ENCODE measurements at places on chromosomes 7 and 10. TPM values are rescaled to one million over a fixed set of nuclear protein-coding genes. Genes with fewer than 3 reads are reported as not detected.

GRCh38 chr10:44517635-44518034 lies 132.7 kb upstream of the CXCL12 start:
- H3K36me3 ChIP-seq = no peaks in the 10 kb centered on the region
- DNase-seq = no peak
- H3K4me3 ChIP-seq = no peak overlapping the region
- no peak overlapping the region for H3K27ac ChIP-seq

DNA sequence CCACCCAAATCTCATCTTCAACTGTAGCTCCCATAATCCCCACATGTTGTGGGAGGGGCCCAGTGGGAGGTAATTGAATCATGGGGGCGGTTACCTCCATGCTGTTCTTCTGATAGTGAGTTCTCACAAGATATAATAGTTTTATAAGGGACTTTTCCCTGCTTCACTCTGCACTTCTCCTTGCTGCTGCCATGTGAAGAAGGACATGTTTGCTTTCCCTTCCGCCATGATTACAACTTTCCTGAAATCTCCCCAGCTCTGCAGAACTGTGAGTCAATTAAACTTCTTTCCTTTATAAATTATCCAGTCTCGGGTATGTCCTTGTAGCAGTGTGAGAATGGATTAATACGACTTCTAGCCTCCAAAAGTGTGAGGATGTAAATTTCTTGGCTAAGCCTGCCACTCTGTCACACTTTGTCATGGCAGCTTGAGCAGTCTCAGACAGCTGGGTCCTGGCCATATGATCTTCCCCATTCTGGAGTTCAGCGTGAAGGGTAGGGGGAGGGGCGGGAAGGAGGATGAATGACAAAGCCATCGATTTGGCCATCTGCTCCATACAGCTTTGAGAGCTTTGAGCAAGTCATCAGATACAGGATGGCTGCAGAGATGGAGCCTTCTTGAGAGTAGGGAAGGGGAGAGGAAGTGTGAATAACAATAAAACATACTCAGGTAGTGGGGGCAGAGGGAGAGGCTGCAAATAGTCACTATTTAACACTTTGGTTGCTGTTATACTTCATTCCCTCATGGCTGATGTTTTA lies 19.1 kb upstream of the INPP5F start:
- no peak overlapping the region for H3K27ac ChIP-seq
- H3K4me3 ChIP-seq = no peak overlapping the region
- H3K4me1 ChIP-seq = peaks cover 17% of the 10 kb centered on the region
- H3K27me3 ChIP-seq = no peaks in the 10 kb centered on the region
- no peaks in the 10 kb centered on the region for H3K36me3 ChIP-seq

DNA sequence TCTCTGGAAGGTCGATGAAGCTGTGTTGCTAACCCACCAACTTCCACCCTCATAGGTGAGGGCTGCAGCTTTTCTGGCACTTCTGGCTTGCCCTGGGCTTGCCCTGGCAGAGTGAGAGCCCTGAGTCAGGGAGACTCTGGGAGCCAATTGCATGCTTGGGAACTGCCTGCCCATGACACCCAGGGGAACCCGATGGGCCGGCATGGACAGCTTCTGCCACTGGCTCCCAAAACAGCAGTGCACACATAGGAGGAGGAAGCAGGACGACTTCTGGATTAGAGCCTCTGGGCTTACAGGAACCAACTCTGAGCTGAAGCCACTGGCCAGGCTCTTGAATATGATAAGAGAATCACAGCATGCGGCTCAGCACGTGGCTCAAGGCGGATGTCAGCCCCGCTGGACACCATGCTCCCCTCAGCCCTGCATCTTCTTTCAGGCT lies 135.2 kb upstream of the UNC5B start:
- no peaks in the 10 kb centered on the region for H3K27me3 ChIP-seq
- no peak overlapping the region for H3K4me3 ChIP-seq
- no peak for DNase-seq
- H3K4me1 ChIP-seq = no peaks in the 10 kb centered on the region

DNA sequence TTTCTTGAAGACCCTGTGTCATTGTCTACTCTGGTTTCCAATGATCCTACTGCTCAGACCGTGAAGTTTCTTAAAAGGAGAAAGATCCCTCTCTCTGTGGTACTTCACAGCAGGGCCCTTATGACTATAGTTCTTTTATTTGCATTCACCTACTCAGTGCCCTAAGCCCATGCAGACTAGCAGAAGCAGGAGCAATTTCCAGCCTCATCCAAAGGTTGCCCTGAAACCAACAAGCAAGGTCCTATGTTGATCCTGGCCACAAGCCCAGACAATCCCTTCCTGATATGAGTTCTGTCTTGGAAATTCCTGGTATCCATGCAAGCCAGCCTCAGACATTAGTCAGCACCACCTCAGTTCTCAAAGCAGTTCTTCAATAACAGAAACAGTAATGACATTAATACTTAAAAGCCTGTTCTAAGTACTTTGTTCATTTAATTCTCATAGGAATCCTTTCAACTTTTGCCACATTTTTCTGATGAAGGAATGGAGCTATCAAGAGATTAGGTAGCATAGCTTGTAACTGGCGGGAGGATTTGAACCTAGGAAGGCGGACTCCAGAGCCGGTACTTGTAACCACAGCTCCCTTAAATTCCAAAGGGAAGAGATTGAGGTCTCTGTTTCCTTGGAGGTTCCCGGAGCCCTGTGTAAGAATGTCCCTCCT lies 58.1 kb upstream of the ST8SIA6 start:
- H3K36me3 ChIP-seq = no peaks in the 10 kb centered on the region
- no peak for DNase-seq
- peaks cover 30% of the 10 kb centered on the region for H3K4me1 ChIP-seq
- no peak overlapping the region for H3K4me3 ChIP-seq
- H3K27ac ChIP-seq = no peak overlapping the region
- H3K27me3 ChIP-seq = no peaks in the 10 kb centered on the region

DNA sequence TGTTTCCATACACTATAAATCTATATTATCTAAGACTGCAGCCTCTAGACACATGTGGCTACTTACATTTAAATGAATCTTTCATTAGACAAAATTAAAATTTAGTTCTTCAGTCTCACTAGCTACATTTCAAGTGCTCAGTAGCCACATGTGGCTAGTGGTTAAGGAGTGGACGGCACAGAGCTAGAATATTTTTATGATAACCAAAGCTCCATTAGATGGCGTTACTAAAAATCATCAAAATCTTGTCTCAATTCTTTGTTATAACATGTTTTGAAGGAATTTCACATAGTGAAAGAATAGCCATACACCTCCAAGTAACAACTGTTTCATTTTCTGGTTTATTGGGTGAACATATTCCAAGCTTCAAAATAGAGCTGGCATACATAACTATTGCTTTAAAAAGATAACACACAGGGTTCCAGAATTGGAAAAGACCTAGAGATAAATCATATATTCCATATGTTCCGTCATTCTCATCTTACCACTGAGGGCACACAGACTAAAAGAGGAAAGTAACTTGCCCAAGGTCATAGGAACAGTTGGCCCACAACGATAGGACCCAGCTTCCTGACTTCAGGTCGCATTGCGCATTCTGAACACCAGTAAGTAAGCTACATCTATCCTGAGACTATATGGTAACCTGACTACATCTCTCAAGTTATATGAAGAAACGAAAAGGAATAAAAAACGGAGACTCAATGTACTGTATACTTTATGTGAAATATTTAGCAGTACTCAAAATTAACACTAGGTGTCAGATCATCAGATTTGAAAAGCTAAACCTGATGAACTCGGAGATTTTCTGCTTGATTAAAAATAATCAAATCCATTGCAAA lies 66.6 kb downstream of the CAV1 start:
- no peak overlapping the region for H3K27ac ChIP-seq
- DNase-seq = no peak
- peaks cover 9% of the 10 kb centered on the region for H3K27me3 ChIP-seq
- no peak overlapping the region for H3K4me3 ChIP-seq
- no peaks in the 10 kb centered on the region for H3K36me3 ChIP-seq
- peaks cover 6% of the 10 kb centered on the region for H3K4me1 ChIP-seq

GRCh38 chr10:121702351-121703320 lies 104.4 kb upstream of the FGFR2 start:
- no peaks in the 10 kb centered on the region for H3K36me3 ChIP-seq
- no peaks in the 10 kb centered on the region for H3K4me1 ChIP-seq
- H3K4me3 ChIP-seq = no peak overlapping the region
- H3K27me3 ChIP-seq = no peaks in the 10 kb centered on the region
- H3K27ac ChIP-seq = no peak overlapping the region

DNA sequence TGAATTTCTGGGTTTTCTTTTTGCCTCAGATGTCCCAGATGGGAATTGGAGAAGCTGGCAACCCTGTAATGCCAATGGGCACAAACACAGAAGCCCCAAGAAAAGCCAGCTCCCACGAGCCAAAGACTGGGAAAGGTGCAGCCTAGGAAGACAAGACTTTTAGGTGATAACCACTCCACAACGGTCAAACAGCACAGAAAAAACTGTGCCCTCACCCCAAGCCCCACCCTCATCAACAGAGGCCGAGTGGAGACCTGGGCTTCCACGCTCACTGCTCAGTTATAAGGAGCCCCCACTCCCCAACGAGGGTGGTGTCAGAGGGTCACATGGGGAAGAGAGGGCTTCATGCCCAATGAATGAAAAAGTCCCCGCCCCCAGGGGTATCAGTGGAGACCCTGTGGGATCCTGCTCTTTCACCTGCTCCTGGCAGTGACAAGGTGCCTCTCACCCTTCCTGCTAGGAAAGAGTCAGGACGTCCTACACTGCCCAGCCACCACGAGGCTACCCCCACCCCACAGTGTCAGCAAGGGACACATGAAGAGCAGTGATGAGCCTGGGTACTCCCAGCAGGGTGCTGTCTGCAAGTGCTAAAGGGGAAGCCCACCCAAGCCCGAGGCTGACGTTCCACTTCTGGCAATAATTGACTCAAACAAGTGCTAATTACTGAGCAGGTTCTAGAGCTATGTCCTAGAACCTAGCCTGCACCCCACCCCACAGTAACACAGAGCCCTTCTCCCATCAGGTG lies 8.3 kb downstream of the TMEM273 start:
- H3K27ac ChIP-seq = no peak overlapping the region
- H3K36me3 ChIP-seq = no peaks in the 10 kb centered on the region
- H3K4me3 ChIP-seq = no peak overlapping the region
- DNase-seq = no peak
- peaks cover 59% of the 10 kb centered on the region for H3K4me1 ChIP-seq

- H3K27me3 ChIP-seq = no peaks in the 10 kb centered on the region
- H3K4me1 ChIP-seq = no peaks in the 10 kb centered on the region
- H3K36me3 ChIP-seq = peaks cover 20% of the 10 kb centered on the region
- peak; percentile 46 for DNase-seq
- no peak overlapping the region for H3K4me3 ChIP-seq
These were observed 48.4 kb downstream of the TES start for GRCh38 chr7:116258734-116259133.

- no peak overlapping the region for H3K4me3 ChIP-seq
- DNase-seq = no peak
- H3K4me1 ChIP-seq = no peaks in the 10 kb centered on the region
These were observed 99.7 kb downstream of the MAPK8 start for GRCh38 chr10:48406204-48406603.

- peaks cover 5% of the 10 kb centered on the region for H3K4me1 ChIP-seq
- no peak overlapping the region for H3K4me3 ChIP-seq
- DNase-seq = no peak
- no peak overlapping the region for H3K27ac ChIP-seq
These were observed 333.9 kb downstream of the DNAJB6 start for GRCh38 chr7:157670490-157671357.

GRCh38 chr10:127407551-127407950 lies 141.6 kb upstream of the NPS start:
- H3K27ac ChIP-seq = no peak overlapping the region
- no peaks in the 10 kb centered on the region for H3K27me3 ChIP-seq
- no peaks in the 10 kb centered on the region for H3K4me1 ChIP-seq
- DNase-seq = no peak
- H3K36me3 ChIP-seq = no peaks in the 10 kb centered on the region

DNA sequence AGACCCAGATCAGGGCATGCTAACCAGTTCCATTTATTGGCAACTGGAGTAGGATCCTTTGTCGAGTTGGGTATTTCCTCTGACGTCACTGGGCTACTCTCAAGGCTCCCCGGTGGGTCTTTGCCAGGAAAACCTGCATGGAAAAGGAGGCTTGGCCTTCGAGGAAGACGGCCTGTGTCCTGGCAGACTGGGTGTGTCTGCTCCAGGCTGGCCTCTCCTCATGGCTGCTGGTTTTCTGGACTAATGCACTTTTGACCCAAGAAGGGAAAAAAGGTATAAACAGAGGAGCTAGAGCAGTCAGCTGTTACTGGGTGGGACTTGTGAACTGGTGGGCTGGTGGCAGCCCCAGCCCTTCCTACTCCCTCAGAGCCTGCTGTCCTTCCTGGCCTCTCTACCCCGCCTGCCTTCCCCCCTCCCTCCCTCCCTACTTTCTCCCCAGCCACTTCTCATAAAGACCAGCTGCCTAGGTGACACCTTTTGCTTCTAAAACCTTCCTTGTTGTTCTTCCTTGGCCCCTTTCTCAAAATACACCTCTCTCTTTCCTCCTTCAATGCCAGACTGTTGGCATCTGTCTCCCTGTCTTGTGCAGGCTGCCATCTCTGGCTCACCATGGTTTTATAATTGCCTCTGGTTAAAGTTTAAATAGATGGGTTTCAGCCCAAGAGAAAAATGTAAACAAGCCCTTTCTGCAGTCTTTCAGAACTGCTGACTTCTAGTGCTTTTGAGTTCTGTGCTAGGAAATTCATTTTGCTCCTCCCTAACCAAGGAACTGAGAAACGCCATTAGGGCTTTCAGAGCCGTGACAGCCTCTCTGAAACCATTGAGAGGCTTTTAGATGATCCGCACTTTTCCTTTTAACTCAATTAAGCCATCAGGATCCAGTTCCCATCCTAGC lies 101.8 kb upstream of the MKLN1 start:
- no peak overlapping the region for H3K27ac ChIP-seq
- no peak for DNase-seq
- H3K4me1 ChIP-seq = peaks cover 8% of the 10 kb centered on the region
- no peak overlapping the region for H3K4me3 ChIP-seq

- H3K27ac ChIP-seq = no peak overlapping the region
- H3K36me3 ChIP-seq = no peaks in the 10 kb centered on the region
- no peaks in the 10 kb centered on the region for H3K27me3 ChIP-seq
- H3K4me3 ChIP-seq = no peak overlapping the region
- no peaks in the 10 kb centered on the region for H3K4me1 ChIP-seq
- DNase-seq = no peak
These were observed 71.3 kb upstream of the DGKB start for GRCh38 chr7:14973712-14974428.

MMRN2 gene
- 0.20 TPM for total RNA-seq

AKR1C3 gene
- 4.0 TPM for total RNA-seq

ETV1 gene
- total RNA-seq = 0.47 TPM

PDE6C gene
- total RNA-seq = not detected

Measured in CD4-positive, alpha-beta memory T cell (primary cell).